NCI-H1092 (cell line): ENCODE measurements at places on chromosomes 7 and 10.
A peak's percentile ranks its signal among the peaks of the same experiment; 100 is the strongest.

DNA sequence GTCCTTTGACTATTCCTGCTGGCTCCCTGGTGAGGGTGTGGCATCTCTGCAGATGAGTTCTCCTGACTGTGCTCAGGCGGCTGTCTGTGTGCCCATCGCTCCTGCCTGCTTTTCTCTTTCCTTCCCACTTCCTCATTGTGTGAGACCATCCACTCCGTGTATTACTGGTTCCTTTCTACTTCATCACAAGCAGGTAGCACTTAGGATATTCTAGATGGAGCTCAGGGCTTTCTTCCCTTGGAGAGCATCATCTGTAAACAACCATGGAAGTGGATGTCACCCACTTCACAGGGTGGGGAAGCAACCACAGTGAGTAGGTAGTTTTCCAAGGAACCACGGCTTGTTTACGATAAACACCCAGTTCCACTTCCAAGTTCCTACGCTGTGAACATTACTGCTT lies 15.7 kb downstream of the DNAJB6 start:
- no peak for DNase-seq

DNA sequence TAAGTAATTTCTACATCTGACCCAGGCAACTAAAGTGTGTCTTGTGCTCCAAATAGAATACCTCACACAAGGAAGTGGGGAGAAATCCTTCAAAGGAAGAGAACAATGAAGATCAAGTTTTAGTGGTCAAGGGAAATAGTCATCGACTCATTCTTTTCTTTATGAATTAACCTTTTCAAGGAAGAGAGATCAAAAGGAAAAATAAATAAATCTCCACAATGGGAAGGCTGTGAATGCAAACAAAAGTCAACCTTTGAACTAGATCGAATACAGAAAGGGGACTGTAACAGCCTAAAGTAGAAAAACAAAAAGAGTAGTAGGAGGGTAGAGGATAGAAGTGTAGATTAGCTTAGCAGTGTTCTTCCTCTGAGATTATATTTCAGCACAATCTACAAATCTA lies 274.6 kb upstream of the COBL start:
- DNase-seq = no peak

GRCh38 chr7:101390901-101391301 lies 28.2 kb downstream of the COL26A1 start:
- no peak for DNase-seq

DNA sequence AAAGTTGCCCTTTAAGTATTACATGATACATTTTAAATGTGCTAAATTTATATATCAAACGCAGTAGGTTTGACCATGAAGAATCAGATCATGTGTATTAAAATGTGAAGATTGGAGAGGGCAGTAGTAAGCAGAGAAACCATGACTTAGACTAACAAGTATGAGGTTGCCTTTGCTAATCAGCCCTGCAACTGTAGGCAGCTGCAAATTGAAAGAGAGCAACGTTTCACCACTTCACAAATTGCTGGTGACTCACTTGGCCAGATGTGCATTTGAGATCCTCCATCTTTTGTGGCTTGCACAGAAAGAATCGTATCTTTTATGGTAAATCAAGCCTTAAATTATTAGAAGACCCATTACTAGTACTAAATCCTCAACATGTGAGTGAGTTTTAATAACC lies 10.1 kb upstream of the SEMA3A start:
- DNase-seq = no peak

DNA sequence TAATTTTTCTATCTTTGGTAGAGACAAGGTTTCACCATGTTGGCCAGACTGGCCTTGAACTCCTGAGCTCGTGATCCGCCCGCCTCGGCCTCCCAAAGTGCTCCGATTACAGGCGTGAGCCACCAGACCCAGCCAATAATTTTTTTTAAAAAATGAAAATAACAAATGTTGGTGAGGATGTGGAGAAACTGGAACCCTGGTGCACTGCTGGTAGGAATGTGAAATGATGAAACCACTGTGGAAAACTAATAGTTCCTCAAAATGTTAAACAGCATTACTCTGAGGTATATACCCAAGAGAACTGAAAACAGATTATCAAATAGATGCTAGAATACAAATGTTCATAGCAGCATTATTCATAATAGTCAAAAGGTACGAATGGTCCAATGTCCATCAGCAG lies 23.0 kb upstream of the YWHAG start:
- no peak for DNase-seq

DNA sequence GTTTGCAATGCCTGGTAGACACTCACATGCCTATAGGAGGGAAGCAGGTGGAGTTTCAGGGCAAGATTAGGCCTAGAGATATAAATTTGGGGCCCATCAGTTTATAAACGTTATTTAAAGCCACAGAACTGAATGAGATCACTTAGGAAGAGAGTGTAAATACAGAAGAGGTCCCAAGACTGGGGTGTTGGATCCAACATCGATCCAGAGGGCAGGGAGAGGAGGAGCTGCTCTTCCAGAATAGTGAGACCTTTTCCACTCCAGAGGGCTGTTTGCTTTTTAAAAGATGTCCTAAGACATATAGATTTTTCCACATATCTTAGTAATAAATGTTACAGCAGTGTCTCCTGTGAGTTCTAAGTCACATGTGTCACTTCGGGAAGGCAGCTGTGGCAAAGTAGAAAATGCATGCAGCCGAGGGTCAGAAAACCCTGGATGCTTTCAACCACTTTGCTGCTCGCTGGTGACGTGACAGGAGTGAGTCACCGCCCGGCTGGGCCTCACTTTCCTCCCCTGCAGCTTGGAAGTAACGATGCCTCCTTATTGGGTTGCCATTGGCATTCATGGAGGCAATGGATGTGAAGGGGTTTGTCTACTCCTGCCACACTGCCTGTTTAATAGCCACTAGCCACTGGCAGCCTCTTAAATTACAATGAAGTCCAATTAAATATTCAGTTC lies 95.4 kb downstream of the TRIL start:
- DNase-seq = no peak

DNA sequence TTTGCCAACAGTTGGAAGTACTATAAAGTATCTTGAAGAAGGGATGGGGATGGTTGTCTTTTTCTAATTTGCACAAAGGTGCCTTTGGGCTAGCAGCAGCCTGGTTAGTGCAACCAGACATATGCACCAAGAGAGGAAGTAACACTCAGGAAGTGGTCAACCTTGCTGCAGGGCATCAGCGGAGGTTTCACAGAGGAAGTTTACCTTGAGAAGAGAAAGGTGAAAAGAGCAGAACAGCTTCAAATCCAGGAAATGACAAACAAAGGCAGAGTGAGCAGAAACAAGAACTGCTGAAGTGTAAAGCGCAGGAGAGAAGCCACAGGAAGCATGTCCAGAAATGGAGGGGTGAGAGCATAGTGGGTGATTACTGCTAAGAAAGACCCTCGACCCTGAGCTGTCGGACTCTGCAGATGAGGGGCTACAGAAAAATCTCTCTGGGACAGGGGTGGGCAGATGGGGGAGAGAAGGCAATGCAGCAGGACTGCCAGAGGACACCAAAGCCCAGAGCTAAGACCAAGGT lies 66.9 kb downstream of the STK17A start:
- DNase-seq = no peak

DNA sequence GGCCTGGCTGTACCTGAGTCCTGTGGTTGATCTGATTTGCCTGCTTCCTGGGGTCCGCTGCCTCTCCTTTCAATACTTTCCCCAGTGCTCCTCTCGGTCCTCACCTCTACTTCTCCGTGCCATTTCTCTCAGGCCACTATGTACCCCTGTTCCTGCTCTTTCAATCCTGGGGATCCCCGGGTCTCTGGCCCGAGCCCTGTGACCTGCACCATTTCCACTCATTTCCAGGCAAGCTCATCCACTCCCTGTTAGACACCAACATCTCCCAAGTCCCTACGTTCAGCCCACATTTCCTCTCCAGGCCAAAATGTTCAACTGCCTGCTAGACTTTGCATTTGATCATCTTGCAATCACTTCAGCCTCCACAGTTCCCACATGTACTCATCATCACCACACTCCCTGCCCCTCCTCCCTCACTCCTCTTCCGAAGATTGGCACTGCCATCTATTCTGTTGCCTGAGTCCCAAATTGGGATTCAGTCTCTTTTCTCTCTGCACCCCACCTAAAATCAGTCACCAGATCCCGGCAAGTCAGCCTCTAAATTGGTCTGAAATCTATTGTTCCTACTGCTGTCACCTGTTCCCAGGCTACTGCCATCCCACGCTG lies 34.4 kb upstream of the ZMIZ1 start:
- DNase-seq = no peak

- peak; percentile 52 for DNase-seq
Measured at GRCh38 chr7:44072364-44073231, 7.2 kb upstream of the PGAM2 start.

GRCh38 chr10:33136271-33136670 lies 178.2 kb upstream of the ITGB1 start:
- DNase-seq = no peak

DNA sequence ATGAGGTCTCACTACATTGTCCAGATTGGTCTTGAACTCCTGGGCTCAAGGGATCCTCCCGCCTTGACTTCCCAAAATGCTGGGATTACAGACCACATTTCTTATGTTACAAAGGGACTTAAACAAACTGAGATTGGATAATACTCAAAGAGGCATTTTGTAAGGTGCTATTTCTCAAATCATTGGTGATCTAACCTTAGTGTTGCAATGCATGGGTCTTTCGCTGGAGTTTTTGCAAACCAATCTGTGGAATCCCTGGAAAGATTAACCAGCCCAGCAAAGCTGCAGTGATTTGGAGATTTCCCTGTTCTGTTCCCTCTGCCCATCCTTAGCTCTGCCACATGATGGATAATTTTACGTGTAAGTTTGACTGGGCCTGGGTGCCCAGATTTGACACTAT lies 20.4 kb upstream of the ECHDC3 start:
- DNase-seq = no peak

- no peak for DNase-seq
Measured at GRCh38 chr10:109973326-109973829, 34.4 kb upstream of the ADD3 start.

- DNase-seq = no peak
Measured at GRCh38 chr10:133268532-133268931, 8.1 kb downstream of the ADAM8 start.

DNA sequence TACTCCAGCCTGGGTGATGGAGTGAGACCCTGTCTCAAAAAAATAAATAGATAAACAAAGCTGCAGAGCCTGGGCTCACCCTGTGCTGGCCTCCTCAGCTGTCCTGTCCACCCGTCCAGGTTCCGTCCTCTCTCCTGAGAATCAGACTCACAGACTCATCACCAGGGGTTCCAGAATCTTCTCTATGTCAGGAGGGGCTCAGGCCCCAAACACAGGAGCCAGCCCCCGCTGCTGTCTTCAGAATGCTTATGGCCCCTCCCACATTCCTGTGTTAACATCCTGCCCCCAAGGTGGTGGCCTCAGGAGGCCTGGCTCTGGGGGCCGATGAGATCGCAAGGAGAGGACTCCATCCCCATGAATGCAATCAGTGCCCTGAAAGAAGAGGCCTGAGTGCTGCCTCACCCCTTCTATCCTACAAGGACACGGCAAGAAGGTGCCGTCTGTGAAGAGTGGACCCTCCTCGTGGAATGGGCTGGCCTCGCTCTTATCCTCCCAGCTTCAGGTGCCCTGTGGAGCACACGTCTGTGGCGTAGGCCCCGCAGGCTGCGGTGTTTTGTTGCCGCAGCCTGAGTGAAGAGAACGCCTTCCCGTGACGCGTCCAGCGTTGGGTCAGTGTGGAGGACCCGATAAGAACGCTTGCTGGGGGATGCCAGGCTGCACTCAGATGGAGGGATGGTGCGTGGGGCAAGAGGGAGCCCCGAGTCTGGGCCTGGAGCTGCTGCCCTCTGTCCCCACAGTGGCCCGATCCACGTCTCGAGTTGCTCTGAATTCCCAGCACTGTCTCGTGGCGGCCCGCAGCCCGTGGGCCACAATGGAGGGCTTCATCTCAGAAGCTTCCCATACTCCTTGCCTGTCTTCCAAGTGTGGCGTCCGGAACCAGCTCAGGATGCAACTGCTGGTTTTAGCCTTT lies 77.1 kb downstream of the INPP5A start:
- no peak for DNase-seq

GRCh38 chr7:74452748-74453321 lies 871 bp upstream of the GTF2IRD1 start:
- DNase-seq = no peak

GRCh38 chr7:95330204-95330960 lies 6.0 kb upstream of the PON1 start:
- no peak for DNase-seq

DNA sequence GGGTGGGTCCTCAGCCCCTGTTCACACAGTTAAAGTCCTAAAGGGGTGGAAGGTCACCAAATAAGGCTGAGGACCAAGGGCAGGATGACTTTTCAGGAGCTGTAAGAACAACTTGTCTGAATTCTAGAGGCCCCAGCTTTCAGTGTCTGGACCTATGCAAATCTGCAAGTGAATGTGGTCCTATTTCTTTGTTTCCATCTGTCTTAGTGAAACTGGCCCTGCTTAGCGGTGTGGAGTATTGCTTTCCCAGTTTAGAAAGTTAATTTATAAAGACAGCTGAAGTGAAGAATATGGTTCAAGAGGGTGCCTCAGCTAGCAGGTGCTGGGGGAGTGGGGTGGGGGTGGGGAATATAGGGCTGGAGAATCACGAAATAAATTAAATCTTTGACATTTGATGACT lies 40.1 kb downstream of the HHEX start:
- DNase-seq = no peak

DNA sequence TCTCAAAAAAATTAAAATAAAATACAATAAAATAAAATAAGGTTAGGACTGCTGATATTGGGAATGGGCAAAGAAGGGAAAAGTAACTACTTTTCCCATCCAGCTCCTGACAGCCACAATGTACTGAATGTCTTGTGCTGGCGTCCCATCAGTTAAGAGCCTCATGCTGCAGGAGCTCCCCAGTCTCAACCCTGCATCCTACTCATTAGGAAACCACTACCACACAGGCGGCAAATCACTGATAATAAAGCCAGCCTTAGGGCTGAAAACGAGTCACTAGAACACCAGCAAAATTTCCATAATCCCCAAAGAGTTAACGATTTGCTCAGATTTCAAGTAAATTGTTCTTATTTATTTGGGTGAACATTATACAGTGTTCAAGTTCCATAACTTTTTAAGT lies 4.3 kb downstream of the YWHAG start:
- no peak for DNase-seq

DNA sequence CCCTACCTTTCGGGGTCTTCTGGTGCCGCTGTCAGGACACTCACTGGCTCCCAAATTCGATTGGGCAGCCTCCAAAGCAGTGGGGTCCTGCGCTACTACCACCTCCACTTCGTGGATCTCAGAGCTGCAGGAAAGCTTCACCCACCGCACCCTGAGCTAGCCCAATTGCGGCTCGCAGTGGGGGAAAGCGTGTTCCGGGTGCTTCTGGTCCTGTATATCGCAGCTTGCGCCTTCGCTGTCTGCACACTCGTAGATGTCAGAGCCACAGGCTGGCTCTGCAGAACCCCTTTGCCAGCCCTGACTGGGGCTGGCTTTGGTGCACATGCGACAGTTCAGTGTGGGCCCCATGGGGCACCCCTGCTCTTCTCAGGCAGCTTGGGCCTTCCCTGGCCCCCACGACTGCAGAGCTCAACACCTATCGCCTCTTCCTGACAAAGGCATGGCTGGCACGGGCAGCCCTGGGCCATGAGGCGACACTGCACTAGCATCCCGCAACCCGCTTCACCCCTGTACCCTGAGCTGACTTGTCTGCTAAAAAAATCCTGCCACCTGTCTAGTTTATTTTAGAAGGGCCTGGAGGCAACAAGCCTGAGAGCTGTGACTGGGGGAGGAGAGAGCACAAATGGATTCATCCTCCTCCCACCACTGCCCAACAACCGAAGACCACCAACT lies 78.7 kb upstream of the ABI1 start:
- no peak for DNase-seq

GRCh38 chr10:130958003-130958402 lies 353.5 kb downstream of the TCERG1L start:
- DNase-seq = no peak
